ENCODE measurements at places on chromosomes 12 and 14.

DNA sequence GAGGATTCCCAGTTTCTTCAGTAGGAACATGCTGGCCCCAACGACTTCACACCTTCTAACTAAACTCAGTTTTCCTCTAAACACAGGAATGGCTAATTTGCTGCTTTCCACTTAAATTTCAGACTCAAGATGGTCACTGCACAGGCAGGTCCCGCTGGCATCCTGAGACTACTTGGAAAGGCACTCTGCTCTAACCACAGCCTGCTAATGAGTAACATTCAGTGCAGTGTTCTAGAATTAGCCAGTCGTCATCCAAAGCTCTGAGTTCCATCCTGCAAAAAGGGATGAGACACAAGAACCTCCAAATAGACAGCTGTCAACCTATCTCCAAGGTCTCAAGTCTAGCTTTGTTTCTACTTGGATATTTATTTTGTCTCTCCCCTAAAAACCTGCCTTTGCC, 6.0 kb downstream of the CCDC92 start:
- no peak for DNase-seq

DNA sequence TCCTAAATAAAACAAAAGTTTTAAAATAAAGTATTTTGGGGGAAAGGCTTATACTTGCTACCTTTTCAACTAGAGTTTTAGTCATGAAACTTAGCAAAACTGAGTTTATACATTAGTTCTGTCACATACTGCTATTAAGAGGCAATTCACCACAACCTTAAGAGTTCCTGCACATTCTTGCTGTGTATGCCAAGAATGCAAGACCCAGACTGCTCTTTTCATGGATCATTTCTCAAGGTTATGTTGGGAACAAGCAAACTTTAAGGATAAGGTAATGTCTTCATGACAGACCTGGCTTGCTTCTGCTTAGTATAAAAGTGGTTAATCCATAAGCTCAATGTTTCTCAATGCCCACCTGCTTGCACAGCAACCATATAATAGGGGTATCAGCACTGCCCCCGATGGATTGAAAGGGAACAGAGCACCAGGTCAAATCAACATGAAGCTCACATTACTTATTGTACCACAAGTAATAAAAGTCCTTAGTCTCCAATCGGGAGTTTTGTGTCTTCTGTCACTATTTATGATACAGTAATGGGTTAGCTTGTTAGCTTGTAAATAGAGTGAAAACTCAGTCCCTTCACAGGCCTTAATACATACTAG, 67.6 kb downstream of the KIF21A start:
- DNase-seq: peak; percentile 19

DNA sequence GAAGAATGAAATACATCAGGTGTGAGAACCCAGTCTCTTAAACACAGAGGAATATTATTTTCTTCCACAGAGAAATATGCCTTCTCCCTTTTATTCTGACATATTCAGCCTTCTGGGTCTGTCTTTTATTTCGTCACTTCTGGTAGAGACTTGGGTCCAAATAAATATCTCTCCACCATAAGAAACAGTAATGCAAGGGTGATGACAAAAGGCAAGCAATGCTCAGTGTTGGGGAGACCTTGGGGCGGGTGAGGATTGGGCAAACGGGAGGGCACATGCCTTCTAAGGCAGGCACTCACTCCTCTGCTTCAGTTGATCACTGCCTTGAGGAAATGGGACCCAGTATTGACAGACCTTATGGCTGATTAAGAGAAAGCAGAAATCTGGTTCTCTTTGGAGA, 6.7 kb upstream of the SOCS2 start:
- no peak for DNase-seq

DNA sequence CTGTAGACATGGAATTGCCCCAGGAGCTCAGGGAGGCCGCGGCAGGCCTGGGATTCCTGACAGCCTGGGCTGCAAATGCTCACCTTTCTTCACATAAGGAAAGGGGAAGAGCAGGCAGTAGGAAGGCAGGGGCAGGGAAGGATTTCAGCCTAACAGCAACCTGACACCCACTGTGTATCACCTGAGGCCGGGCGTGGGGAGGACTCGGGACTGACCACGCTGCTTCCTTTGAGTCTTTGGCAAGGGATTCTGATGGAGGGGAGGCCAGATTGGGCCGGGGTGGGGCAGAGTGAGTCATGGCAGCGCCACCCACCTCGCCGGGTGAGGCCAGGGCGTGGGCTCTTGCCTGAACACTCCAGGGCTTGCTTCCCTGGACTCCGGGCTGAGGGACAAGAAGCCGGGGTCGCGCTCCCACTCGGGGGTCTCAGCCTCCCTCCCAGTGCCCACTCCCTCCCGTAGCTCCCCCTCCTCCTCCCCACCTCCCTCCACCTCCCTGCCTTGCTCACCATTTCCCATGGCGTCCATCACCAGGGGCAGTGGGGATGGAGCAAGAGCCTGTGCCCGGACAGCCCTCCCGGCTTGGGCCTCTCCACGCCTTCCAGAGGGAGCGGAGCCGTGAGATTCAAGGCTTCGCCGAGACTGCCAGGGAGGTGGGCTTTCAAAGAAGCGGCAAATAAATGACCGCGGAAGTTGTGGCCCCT, 247.9 kb upstream of the RTL1 start:
- no peak for DNase-seq

- DNase-seq: no peak
Measured at GRCh38 chr14:68307790-68308168, 485.1 kb downstream of the ZFP36L1 start.

DNA sequence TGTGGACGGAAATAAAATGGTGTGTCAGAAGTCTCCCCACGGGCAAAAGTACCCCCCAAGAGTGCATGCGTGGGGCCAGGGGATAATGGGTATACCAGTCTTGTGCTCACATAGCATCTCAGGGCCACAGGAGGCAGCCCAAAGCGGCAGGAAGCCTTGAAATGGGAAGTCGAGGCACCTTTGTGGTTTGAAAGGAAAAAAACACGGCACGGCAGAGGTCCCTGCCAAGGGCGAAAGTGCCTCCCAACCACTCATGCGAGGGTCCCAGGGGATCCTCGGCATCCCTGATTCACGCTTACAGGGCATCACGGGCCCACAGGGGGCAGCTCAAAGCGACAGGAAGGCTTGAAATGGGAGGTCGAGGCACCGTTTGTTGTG, 583.2 kb downstream of the ALG10 start:
- no peak for DNase-seq

DNA sequence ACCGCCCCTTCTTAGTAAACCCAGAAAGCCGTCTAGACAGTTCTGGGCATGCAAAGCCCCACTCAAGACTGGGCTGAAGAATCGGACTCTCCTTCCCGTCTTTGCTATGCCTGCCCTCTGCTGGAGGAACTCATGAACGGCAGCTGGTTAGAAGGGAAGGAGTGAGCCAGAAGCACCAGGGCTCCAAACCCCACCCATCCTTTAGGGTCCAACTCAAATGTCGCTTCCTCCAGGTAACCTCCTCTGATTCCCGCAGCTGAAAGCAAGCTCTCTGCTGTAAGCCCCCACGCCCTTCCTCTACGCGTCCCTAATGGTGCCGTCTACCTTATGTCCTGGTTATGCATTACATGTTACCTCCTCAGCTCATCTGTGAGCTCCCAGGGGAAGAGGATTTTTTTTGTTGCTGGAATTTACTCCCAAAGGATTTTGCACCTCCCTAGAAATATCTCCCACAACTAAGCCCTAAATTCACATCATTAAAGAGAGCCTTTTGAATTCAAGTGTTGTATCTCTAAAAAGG, 59.0 kb upstream of the SCN8A start:
- peak; percentile 91 for DNase-seq

- DNase-seq: no peak
Measured at GRCh38 chr12:66232263-66232662, 43.2 kb downstream of the IRAK3 start.

GRCh38 chr12:47943623-47944340, 19.6 kb upstream of the TMEM106C start:
- no peak for DNase-seq

DNA sequence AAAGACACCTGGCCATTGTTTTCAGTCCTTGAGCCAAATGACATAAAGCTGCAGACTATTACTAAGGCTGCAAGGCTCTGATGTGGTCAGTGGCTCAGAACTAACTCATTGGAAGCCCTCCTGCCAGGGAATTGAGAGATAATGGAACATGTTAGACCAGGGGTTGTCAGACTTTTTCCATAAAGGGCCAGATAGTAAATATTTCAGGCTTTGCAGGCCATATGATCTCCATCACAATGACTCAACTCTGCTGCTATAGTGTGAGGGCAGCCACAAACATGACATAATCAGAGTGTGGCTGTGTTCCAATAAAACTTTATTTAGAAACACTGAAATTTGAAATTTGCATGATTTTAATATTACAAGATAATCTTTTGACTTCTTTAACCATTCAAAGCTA, 140.3 kb downstream of the TMEM30B start:
- DNase-seq: no peak

GRCh38 chr14:29645117-29645516, 282.5 kb downstream of the PRKD1 start:
- no peak for DNase-seq

DNA sequence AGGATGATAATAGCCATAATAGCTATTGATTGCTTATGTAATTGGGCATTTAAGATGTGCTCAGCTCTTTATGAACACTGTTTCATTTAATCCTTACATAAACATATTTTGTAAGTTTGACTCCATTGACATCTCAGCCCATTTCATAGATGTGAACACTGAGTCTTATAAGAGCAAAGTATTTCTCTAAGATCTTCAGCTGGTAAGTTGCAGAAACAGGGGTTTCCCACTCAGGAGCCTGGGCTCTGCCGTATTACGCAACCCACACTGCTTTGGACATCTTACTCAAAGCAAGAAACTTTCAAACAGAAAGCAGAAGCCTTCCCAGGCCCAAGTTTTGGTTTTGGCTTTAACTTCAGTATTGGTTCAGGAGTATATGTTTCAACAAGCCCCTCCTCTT, 705.1 kb downstream of the MED13L start:
- DNase-seq: no peak

DNA sequence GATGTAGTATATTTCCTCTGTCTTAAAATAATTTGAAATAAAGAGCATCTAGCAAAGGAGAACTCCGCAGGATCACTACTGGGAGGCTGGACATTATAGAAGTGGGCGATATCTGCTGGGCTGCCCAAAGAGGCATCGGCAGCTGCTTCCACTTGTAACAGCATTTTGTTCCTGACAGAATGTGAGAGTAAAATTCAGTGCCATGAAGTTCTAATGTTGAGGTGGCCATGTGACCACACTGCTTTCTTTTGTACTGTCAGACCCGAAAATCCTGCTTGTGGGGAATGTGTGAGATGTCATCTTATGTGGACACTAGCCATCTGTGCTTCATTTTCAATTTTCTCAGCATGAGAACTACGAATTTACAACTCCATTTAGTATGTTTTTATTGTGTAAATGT, 151.9 kb downstream of the ACSS3 start:
- DNase-seq: no peak

GRCh38 chr12:89352492-89353187, at the start of gene DUSP6:
Gene DUSP6 (minus strand): TSS chr12:89352501. CDS start chr12:89352039, 462 bp downstream.
- peak; percentile 96 for DNase-seq

DNA sequence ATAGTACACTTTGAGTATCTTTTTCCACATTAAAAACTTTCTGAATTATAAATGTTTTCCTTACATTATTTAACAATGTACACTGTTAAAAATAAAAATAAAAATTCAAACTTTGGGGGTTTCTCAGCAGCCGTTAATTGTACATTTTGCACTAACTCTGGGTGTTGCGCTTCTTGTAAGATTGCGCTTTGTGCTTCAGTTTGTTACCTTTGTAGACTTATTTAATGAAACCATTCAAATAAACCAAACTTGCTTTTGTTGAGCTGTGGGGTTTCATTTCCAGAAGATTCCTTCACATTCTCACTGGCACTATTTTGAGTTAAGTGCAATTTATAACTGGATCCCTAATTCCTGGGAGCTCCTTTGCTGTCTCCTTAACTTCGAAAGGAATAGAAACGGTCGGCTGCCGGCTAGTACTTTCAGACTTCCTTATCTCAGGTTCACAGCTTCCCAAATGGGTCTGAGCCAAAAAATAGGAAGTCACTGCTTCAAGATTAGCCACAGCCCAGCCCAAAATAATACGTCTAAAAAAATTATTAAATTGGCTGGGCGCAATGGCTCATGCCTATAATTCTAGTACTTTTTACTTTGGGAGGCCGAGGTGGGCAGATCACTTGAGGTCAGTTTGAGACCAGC, 38.2 kb downstream of the RAD52 start:
- DNase-seq: peak; percentile 95

DNA sequence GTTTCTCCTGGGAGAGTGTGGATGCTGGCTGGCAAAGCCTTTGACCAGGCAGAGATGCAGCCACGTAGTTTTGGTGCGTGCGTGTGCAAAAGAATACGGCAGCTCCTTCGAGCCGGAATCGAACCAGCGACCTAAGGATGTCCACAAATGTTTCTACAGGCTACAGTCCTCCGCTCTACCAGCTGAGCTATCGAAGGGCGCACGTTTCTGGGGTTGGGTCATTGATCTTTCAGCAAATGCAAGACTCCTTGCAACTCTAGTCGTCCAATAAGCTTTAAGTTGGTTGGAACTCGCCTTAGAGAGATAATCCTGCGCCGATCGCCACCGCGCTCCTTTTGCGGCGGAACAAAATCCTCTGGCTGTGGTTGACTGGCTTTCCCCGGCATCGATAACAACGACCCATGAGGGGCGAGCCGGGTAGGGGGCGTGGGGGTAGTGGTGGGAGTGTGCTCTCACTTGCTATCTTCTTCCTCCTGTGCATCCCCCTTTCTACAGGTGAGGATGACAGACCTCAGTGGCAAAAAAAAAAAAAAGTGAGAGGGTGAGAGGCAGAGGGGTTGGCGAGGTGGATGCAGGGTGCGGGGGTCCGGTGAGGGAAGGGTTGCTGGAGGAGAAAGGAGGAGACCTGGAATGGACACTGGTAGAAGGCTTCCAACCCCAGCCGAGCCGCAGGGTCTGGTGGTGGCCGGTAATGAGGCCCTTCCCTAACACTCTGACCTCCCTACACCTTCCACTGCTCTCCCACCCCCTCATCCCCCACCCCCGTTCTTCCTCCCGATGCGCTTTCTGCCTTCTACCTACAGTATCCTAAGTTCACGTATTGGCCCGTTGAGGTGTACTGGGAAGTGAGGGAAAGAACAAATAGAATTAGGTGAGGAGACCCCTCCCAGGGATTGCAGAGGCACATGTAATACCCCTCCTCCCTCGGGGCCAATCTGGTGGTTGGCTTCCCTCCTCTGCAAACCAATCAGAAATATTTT, 11.8 kb upstream of the OR6S1 start:
- peak; percentile 82 for DNase-seq

DNA sequence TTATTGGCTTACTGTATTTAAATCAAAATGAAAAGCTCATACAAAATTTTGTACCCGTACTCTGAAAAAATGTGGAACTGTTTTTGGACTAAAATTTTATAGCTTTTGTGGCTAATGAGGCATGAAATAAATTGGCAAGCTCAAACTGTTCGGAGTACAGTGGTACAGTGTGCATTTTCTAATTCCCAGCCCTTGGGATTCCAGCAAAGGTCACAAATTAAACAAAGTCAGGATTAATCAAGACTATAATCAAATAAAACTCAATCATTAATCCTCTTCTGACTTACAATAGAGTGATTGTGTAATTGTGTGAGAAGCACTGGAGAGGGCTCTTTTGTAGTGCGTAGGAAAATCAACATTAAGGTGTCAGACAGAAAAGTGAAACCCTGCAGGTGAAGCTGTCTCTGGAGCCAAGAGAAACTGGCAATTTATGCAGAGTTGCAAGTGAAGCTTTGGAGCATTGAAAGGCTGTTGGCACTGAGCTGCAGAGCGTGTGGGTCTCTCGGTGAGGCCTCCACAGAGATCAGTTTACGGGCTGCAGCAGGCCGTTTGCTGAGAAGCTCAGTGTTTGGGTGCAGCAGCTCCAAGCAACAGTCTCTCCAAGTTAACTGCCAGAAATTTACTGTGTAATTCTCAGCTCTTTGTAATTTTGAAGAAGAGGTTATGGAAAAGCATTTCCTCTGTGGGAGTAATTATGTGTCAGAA, 275.9 kb downstream of the FBXL14 start:
- no peak for DNase-seq
